ENCODE measurements at places on chromosomes 16 and 17. TPM values are rescaled to one million over a fixed set of nuclear protein-coding genes. Genes with fewer than 3 reads are reported as not detected.
A peak's percentile ranks its signal among the peaks of the same experiment; 100 is the strongest.

The SEZ6L2 gene
- 4.6 TPM for total RNA-seq

GRCh38 chr16:57993897-57994296 lies 6.6 kb downstream of the ZNF319 start:
- H3K4me3 ChIP-seq = no peak overlapping the region
- H3K27ac ChIP-seq = no peak overlapping the region
- H3K36me3 ChIP-seq = peaks cover 37% of the 10 kb centered on the region
- no peak for DNase-seq
- H3K4me1 ChIP-seq = no peaks in the 10 kb centered on the region

The ARL5C gene
- total RNA-seq = not detected

The SALL1 gene
- 6.9 TPM for total RNA-seq

DNA sequence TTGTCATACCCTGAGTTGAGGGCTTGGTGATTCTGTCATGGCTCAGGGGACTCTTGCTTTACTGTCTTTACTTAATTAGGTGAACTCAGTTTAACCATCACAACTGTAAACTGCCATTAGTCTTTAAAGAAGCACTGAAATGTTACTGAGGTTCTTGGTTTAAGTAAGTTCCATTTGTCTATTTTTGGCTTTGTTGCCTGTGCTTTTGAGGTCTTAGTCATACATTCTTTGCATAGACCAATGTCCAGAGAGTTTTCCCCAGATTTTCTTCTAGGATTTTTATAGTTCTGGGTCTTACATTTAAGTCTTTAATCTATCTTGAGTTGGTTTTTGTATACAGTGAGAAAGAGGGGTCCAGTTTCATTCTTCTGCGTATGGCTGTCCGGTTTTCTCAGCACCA lies 137.5 kb downstream of the SOCS1 start:
- H3K27ac ChIP-seq = no peak overlapping the region
- no peaks in the 10 kb centered on the region for H3K27me3 ChIP-seq
- no peak overlapping the region for H3K4me3 ChIP-seq
- H3K36me3 ChIP-seq = peaks cover 13% of the 10 kb centered on the region

DNA sequence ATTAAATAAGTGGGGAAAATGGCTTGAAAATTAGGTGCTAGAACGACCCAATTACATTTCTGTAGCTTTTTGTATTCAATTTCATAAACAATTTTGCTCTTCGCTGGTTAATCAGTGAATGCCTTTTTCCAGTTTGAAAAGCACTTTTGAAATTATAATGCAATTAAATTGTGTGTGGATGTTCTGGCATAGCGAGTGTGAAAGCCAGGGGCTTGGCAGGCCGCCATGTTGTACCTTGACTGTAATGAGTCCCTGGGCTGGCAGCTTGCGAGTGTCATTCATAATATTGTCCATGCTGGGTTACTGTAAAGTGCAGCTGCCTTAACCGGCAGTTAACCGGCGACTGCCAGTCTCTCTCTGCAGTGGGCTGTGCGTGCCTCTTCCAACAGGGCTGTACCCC lies 177.8 kb downstream of the CCDC182 start:
- H3K27ac ChIP-seq = no peak overlapping the region
- no peaks in the 10 kb centered on the region for H3K36me3 ChIP-seq
- no peak overlapping the region for H3K4me3 ChIP-seq

DNA sequence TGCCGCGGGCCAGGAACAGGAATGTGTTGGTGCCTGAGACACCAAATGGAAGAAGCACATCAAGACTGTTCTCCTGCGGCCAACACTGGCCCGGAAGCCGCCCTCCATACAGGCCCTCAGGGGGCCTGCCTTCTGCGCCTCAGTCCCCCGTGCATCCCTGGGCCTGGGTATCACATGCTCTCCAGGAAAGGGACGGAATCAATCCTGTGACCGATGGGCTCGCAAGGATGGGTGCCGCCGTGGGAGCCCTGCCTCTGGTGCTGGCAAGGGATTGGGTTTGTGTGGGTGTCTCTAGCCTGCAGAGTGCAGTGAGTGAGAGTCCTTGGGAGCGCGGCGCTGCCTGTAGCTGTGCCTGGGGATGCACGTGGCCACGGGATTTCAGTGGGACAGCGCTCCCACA lies 19.4 kb downstream of the CIBAR2 start:
- no peaks in the 10 kb centered on the region for H3K27me3 ChIP-seq
- no peak overlapping the region for H3K4me3 ChIP-seq
- H3K4me1 ChIP-seq = peaks cover 18% of the 10 kb centered on the region
- no peak for DNase-seq

The DOC2B gene
- 2.4 TPM for total RNA-seq

The ALDOA gene
- total RNA-seq = 2,869 TPM

- H3K4me3 ChIP-seq = peak overlapping the region; percentile 97
- H3K27me3 ChIP-seq = no peaks in the 10 kb centered on the region
- H3K4me1 ChIP-seq = peaks cover 27% of the 10 kb centered on the region
- no peak overlapping the region for H3K27ac ChIP-seq
- peaks cover 24% of the 10 kb centered on the region for H3K36me3 ChIP-seq
- no peak for DNase-seq
Measured at GRCh38 chr17:42120161-42120769, 902 bp downstream of the KAT2A start.

DNA sequence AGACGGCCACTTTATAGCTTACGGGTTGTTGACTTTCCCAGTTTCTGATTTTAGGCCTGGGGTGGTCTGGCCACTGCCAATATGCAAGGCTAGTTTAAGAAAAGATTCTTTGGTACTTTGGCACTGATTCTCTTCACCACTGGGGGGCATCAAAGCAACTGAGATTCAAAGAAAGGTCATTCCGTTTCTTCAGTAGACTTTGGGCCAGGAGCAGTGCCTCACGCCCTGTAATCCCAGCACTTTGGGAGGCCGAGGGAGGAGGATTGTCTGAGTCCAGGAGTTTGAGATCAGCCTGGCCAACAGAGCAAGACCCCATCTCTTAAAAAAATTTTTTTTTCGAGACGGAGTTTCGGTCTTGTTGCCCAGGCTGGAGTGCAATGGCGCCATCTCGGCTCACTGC lies 53.0 kb downstream of the RPA1 start:
- peaks cover 5% of the 10 kb centered on the region for H3K4me1 ChIP-seq
- H3K36me3 ChIP-seq = peaks cover 60% of the 10 kb centered on the region
- no peak overlapping the region for H3K4me3 ChIP-seq
- DNase-seq = no peak
- H3K27me3 ChIP-seq = no peaks in the 10 kb centered on the region
- no peak overlapping the region for H3K27ac ChIP-seq

- no peaks in the 10 kb centered on the region for H3K36me3 ChIP-seq
- no peaks in the 10 kb centered on the region for H3K27me3 ChIP-seq
- peak; percentile 79 for DNase-seq
- H3K4me1 ChIP-seq = no peaks in the 10 kb centered on the region
Measured at GRCh38 chr16:57899771-57900661, 70.9 kb downstream of the CNGB1 start.

GRCh38 chr16:23836404-23837311 lies 875 bp downstream of the PRKCB start:
- peaks cover 11% of the 10 kb centered on the region for H3K27me3 ChIP-seq
- peaks cover 8% of the 10 kb centered on the region for H3K4me1 ChIP-seq
- H3K36me3 ChIP-seq = no peaks in the 10 kb centered on the region
- no peak for DNase-seq
- H3K4me3 ChIP-seq = peak overlapping the region; percentile 33

The IKZF3 gene
- total RNA-seq = 0.37 TPM

- H3K36me3 ChIP-seq = no peaks in the 10 kb centered on the region
- peak overlapping the region; percentile 31 for H3K27ac ChIP-seq
- H3K4me1 ChIP-seq = no peaks in the 10 kb centered on the region
Measured at GRCh38 chr17:72338847-72339790, 218.3 kb downstream of the SOX9 start.

DNA sequence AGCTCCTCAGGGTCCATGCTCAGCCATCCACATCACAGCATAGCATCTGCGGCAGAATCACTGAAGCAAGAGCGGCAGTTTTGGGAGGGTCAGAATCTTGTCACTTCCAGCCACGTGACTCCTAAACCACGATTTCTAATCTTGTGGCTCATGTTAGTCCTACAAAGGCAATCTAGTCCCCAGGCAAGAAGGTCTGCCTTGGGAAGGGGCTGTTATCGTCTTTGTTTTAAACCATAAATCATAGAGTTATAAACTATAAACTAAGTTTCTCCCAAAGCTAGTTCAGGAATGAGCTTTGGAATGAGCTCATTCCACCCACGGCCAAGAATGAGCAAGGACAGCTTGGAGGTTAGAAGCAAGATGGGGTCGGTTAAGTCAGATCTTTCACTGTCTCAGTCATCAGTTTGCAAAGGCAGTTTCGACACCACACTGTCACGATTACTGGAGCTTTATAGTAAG lies 20.8 kb upstream of the DNAH17 start:
- no peaks in the 10 kb centered on the region for H3K36me3 ChIP-seq
- no peak for DNase-seq
- no peak overlapping the region for H3K4me3 ChIP-seq
- no peaks in the 10 kb centered on the region for H3K27me3 ChIP-seq
- no peak overlapping the region for H3K27ac ChIP-seq

The TMC5 gene
- total RNA-seq = 0.16 TPM

DNA sequence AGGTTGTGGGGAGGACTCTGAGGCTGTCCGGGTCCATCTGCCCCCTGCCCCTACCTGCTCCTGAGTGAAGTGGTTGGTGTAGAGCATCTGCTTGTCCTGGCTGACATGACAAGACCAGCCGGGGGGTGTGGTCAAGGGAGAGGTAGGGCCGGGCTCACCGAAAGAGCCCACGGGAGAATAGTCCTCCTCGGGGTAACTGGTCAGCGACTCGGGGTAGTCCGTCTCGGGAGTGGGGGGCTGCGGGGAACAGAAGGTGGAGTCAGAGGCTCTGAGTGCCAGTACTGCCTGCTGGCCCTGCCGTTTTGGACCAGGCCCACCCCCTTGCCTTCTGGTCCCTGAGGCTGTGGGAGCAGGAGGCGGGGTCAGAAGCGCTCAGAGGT lies 27.8 kb downstream of the ARHGAP27 start:
- H3K36me3 ChIP-seq = peaks cover 49% of the 10 kb centered on the region
- H3K4me3 ChIP-seq = no peak overlapping the region
- DNase-seq = no peak
- H3K27ac ChIP-seq = no peak overlapping the region

DNA sequence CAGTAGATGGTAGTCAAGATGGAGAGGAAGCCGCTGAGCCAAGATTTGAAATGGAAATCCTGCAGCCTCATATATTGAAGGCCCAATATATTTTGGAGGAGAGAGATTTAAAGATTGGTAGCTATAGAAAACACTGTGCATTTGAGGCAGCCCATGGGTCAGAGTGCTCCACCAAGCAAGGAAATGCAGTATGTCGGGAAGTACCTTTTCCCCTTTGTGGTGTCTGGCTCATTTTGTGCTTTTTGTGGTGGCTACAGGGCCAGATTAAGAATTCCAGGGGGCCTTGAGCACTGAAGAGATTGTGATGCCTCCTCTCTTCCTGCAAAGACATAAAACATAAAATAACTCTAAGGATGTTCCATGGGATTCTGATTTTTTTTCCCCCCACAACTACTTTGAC lies 39.6 kb downstream of the CDRT15 start:
- no peak overlapping the region for H3K4me3 ChIP-seq
- H3K27ac ChIP-seq = no peak overlapping the region
- H3K4me1 ChIP-seq = peaks cover 8% of the 10 kb centered on the region
- no peaks in the 10 kb centered on the region for H3K36me3 ChIP-seq
- H3K27me3 ChIP-seq = no peaks in the 10 kb centered on the region

The CRYBA1 gene
- total RNA-seq = not detected

DNA sequence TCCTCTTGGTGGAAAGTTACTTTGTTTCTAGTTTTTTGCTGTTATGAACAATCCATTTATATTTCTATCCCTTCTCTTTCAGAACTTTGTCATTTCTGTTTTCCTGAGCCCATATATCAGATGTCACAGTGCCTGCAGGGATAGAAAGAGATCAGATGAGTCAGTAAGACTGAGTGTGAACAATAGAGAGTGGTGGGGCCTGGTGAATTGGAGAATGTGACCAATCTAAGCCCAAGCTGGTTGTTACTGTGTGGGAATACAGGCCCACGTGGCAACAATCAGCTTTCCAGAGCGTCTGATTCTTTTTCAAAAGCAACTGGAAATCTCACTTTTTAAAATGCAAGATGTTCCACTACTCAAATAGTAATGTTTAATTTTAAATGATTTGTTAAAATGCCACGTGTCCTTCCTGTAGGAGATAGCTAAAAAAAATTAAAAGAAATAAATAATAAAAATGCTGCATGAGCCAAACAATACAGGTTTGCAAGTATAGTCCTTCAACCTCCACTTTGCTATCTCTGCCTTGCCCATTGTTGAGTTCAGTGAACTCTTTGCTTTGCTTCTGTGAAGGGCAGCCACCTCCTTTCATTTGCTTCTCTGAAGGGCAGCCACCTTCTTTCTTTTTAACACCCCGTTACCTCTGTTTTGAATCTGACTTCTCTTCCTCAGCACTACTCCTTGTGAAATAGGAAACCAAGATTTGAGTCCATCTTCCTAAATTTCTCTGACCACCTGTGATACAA lies 9.6 kb downstream of the DCTN5 start:
- no peak overlapping the region for H3K27ac ChIP-seq
- no peaks in the 10 kb centered on the region for H3K27me3 ChIP-seq
- H3K4me3 ChIP-seq = no peak overlapping the region
- H3K4me1 ChIP-seq = no peaks in the 10 kb centered on the region
- H3K36me3 ChIP-seq = peaks cover 16% of the 10 kb centered on the region
- DNase-seq = no peak

The KRT9 gene
- not detected for total RNA-seq

GRCh38 chr17:28372203-28372944 lies 880 bp downstream of the SARM1 start:
- H3K4me3 ChIP-seq = peak overlapping the region; percentile 65
- H3K4me1 ChIP-seq = peaks cover 37% of the 10 kb centered on the region
- H3K36me3 ChIP-seq = no peaks in the 10 kb centered on the region

The C17orf100 gene
- not detected for total RNA-seq

The KRTAP1-1 gene
- total RNA-seq = not detected

The GJD3 gene
- total RNA-seq = not detected

DNA sequence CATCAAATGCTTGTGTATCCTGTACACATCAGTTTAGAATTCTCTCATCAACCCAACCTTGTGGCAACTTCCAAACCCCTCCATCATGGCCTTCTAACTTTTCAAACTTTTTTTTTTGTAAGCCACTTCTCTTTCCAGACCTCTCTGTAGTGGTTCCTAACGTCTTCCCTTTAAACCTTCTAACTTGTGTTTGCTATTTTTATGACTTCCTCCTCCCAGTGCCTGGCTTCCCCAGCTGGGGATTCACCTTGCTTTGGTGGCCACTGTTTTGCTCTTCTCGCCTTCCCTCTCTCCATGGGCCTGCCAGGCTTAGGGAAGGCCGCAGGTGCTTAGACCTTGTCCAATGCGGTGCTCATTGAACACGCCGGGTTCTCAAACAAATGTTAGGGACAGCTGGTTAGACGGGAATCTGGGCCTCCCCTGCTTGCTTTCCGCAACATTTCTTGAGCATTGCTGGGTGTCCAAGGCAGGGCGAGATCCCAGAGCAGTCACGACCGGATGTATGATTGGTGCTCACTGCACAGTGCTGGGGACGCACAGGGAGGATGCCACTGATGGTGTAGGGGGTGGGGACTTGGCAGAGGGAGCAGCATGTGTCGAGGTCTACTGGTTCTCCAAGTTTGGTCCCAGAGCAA lies 1.1 kb upstream of the XYLT2 start:
- H3K4me1 ChIP-seq = no peaks in the 10 kb centered on the region
- H3K27me3 ChIP-seq = no peaks in the 10 kb centered on the region
- H3K27ac ChIP-seq = no peak overlapping the region
- no peaks in the 10 kb centered on the region for H3K36me3 ChIP-seq
- no peak for DNase-seq
- H3K4me3 ChIP-seq = no peak overlapping the region

GRCh38 chr17:80025140-80025539 lies 10.5 kb downstream of the TBC1D16 start:
- peaks cover 48% of the 10 kb centered on the region for H3K4me1 ChIP-seq
- no peaks in the 10 kb centered on the region for H3K27me3 ChIP-seq
- H3K27ac ChIP-seq = no peak overlapping the region
- no peak for DNase-seq
